Thoracic aorta (tissue), 2 donors: ENCODE measurements at places on chromosomes 6 and 20.

GRCh38 chr6:37244430-37245310 is 12.9 kb upstream of the TBC1D22B start:
- DNase-seq, result peak; percentile 85

GRCh38 chr6:129130959-129131681 is 248.2 kb downstream of the LAMA2 start:
- no peak for DNase-seq

DNA sequence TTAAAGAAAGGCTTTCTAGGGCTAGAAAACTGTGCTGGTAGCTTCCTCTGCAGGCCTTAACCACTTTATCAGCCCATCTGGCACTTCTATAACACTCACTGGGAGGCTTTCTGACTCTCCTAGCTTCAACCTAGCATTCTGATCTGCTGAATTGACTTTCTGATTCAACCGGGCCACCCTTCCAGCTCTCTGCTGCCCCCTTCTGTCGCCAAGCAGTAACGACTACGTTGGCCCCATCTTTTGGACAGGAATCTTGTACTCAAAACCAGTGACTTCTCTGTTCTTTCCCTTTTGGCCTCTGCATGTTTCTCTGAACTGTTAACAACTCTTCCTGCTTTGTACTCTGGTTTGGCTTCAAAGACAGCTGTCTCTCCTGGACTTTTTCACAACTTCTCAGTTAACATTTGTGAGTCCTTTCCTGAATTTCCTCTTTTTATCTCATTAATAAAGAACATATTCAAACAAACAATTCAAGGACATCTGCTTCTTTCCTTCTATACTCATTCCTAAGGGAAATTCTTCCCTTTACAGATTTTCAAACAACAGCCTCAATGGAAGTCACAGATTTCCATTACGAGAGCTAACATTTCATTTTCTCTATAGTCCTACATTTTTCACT is 43.9 kb upstream of the FAM135A start:
- DNase-seq, result no peak

- DNase-seq, result no peak
These were observed 83.8 kb downstream of the RNASET2 start for GRCh38 chr6:166872531-166873009.

- DNase-seq, result no peak
These were observed 195.5 kb downstream of the DLL1 start for GRCh38 chr6:170095273-170095981.

DNA sequence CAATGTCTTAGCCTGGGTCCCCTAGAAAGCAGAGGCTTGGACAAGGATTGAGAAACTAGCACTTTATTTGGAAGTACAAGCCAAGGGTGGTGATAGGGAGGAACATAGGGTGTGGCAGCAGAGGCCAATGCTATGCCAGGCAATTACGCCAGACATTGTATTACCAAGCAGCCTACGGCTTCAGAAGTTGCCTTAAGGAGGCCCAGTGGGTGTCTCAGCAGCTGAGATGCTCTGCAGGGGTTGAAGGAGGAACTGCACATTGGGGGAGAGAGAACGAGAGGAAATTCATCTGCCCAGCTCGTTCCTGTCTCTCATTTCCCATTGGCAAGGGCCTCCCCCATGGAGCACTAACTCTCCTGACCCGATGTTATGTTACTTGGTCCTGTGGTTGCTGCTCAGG is 859 bp downstream of the C20orf202 start:
- no peak for DNase-seq

- no peak for DNase-seq
These were observed 120.8 kb downstream of the CEBPB start for GRCh38 chr20:50311308-50312001.

DNA sequence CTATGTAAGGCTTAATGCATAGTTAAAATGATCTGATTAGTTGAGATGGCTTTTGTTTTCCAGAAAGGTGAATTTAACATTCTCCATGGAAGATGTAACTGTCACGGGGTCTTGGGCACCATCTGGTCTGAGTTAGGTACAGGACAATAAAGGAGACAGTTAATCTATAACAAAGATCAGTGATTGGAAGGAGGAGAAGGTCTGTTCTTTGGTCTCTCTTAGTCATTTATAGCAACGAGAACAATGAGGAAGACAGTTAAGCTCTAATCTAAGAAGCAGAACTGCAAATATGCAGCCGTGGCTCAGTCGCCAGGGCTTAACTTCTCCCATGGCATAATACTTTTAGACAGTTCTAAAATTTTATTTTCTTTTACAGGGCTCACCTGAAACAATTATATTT is 405.5 kb upstream of the SULF2 start:
- no peak for DNase-seq

DNA sequence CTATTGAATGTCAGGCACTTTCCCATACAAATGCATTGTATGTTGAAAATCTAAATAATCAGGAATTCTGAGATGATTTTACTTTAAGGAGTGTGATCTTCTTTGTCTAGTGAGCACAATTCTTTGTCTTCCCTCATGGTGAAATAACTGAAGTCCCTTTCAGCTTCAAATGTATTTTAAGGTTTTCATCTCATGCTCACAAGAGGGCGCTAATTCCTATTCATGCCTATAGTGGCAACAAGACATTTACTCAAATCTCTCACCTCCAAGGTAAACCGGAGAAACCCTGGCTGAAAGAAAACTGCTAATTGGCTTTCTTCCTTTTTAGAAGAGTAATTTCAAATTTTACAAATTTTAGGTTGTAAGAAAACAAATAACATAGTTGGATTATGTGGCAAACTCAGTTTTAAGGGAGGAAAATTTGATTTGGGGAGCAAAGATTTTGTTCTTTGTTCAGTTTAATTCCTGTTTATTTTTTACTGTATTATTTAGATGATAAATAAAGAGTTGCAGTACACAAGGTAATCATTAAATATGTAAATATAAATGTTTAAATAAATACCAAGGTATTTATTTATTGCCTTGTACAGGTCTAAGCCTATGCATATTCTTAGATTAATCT is 69.1 kb downstream of the SLC35F1 start:
- DNase-seq, result no peak

- no peak for DNase-seq
These were observed 33.2 kb downstream of the PSMG4 start for GRCh38 chr6:3291987-3292386.

GRCh38 chr6:18186033-18186432 is 30.8 kb downstream of the KDM1B start:
- no peak for DNase-seq

- no peak for DNase-seq
These were observed 18.1 kb downstream of the CST9L start for GRCh38 chr20:23550227-23550626.

DNA sequence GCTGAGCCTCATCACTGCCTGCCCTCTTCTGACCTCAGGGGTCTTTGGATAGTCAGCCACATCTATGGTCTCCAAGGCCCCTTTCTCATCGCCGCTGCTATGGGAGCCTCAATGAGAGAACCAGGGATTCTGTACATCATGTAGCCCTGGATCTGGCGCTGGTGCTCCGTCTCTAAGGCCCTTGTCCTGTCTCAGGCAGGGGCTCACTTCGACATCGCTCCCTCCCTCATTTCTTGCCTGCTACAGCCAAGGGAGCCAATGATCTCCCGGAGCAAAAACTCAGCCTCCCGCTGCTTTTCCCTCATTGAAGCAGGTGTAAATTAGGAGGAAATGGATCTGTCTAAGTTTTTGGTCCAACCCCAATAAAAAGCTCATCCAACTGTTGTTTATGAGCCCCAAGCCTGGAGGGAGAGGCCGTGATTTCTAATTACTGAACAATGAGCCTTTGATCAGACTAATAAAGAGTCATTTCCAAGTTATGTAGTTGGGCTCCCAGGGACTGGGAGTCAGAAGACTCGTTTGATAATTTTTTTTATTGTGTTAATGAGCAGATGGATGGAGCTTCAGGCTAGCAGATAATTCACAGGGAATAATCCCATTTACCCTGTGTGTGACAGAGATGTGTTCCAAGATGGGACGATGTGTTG is 30.9 kb downstream of the LBP start:
- DNase-seq, result no peak

- DNase-seq, result no peak
These were observed 46.0 kb upstream of the TOP1 start for GRCh38 chr20:40982415-40983145.

DNA sequence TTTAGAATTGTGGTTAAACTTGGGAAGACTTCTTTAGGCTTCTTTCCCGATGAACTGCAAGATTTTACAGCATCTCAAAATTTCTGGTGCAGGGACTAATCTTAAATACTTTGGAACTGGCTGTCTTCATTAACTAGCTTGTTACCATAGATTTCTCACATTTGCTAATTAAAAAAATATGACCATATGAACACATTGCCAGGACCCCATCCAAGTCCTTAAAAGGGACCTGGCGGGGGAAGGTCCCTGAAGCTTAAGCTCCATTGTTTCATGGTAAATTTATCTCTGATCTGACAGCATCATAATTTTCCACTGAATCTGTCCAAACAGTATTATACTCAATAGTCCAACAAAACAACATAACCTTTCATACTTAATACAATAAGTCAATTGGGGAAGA is 517.8 kb upstream of the FLRT3 start:
- no peak for DNase-seq

DNA sequence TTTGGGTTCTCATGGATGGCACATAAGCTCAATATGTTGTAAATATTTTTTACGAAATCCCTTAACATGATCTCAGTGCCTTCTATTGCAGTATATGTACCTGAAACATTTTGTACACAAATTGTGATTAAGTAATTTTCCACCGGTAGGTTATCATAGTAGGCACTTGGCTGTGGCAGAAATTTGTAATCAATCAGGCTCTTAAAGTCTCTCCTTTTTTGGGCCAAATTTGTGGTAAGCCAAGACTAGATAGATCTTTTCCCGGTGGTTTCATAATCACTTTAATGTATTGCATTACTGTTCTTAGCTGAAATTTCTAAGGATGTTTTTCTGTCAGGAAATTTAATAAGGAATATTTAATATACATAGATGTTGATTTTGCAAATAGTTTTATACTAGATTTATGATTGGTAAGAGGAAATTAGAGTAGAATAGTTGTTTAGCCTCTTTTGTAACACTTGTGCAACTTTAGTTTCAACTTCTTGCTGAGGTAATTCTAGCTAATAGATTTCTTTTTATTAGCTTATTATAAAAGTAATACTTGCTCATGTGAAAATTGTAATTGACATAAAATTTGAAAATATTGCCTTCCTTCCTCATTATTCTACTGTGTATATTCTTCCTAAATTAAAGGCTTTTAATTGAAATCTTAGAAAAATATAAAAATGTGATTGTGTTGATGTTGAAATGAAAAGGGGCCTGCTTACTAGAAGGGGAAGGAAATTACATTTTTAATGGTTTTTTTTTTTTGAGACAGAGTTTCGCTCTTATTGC is 3.2 kb downstream of the PCMT1 start:
- no peak for DNase-seq

GRCh38 chr20:10644458-10645204 is 29.2 kb downstream of the JAG1 start:
- DNase-seq, result no peak

DNA sequence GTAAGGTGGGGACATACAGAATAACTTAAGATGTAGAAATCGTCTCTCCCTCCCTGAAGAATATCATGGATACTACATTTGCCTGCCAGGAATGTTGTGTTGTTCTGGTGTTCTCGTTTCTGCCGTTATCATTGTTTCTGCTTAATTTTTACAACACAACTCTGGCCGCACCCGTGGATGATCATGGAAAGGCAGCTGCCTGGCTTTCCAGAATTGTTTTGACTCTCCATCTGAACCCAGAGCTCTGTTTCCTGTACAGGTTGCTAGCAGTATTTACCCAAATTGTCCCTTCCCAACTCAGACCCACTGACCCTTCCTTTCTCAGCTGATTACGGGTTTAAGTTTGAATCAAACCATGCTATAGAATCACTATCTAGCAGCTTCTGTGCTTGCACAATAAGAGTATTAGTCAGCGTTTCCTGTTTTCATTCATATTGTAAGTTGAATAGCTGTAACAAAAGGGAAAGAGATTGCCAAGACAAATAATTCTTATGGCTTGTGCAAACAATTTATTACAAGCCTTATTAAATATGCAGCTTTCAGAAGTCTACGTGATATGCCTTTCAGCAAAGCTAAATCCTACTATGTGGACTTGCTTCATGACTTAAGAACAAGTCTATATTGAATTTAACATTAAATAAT is 139.0 kb downstream of the MTHFD1L start:
- DNase-seq, result no peak

- DNase-seq, result no peak
These were observed 185.1 kb upstream of the ZNF217 start for GRCh38 chr20:53778736-53779135.

GRCh38 chr6:134902074-134902861 is 47.6 kb downstream of the ALDH8A1 start:
- DNase-seq, result no peak

DNA sequence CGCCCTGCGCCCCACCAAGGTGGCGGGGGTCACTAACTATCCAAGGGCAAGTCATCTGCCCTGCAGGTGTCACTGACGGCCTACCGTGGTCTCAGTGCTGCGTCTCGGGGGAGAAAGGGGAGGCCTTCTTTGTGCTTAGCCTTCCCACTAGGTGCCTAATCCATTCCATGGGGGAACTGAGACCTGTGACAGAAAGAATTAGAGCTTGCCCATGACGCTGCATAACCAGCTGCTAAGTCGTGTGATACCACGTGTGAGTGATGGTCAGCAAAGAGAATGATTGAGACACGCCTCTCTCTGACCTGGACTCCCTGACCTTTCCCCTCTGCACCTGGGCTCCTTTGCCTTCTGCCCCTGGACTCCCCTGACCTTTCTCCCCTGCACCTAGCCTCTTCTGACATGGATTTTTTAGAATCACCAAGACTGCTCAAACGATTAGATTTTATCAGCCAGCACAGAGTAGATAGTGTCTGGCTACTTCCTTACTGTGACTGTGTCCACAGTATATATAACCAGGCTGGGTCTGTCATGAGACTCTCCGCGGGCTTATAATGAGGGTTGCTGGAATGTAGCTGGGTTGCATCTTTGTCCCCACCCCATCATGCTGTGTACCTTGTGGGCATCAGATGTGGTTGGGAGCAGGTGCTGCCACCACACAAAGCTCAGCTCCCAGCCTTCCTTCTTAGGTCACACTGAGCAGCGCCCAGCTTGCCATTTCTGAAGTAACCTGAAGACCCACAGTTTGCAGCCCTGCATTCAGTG is 140.6 kb downstream of the TMEM242 start:
- no peak for DNase-seq

- no peak for DNase-seq
These were observed 1.2 kb upstream of the GJA1 start for GRCh38 chr6:121434037-121434770.

DNA sequence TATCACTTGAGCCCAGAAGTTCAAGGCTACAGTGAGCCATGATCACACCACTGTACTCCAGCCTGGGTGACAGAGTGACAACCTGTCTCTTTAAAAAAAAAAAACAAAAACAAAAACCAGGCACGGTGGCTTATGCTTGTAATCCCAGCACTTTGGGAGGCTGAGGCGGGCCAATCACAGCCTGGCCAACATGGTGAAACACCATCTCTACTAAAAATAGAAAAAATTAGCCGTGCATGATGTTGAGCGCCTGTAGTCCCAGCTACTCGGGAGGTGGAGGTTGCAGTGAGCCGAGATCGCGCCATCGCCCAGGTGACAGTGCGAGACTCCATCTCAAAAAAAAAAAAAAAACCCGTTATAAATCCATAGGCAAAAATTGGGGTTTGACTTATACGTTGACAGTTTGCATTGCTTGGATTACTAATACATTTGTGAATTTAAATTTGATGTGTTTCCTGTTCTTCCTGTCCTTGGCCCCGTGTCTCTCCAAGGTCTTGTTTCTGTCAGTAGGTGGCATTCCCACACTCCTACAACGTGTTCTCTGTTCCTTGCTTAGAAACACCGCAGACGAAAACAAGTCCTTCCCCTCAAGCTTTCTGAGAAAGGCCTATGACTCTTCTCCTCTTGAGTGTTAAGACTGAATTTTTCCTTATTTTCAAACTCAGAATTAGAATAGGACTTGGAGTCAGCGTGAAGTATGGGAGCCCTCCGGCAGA is 147.0 kb downstream of the DTNBP1 start:
- no peak for DNase-seq
